ENCODE measurements at places on chromosomes 1 and 21.

DNA sequence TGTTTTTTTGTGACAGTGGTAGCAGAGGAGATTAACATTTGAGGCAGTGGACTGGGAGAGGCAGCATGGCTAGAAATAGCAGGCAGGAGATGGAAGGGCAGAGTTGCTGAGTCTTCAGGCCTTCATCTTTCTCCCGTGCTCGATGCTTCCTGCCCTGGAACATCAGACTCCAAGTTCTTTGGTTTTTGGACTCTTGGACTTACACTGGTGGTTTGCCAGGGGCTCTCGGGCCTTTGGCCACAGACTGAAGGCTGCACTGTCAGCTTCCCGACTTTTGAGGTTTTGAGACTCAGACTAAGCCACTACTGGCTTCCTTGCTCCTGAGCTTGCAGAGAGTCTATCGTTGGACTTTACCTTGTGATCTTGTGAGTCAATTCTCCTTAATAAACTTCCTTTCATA, 24.2 kb upstream of the LEFTY2 start:
- no peak for DNase-seq

- no peak for DNase-seq
Observed at GRCh38 chr21:45335151-45335760, 47.6 kb upstream of the POFUT2 start.

DNA sequence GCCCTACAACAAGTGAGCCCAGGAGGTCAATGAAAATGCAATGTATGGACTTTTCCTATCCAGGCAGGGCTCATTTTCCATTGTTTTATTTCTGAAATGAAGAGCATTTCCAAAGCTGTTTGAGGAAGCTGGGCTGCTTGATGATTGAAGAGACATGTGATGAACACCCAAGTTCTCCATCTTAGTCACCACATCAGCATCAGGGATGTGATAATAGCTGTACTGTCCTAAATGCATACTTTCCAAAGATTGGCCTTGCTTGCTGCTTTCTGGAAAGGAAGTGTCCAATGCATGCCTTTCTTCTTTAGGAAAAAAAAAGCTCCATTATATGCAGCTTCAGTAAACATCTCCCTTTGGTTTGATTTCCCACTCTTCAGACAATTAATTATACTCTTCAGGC, 425.9 kb upstream of the RUNX1 start:
- peak; percentile 71 for DNase-seq

GRCh38 chr1:228274452-228275178, 66.8 kb downstream of the OBSCN start:
- no peak for DNase-seq

GRCh38 chr1:196890668-196891067, 2.8 kb downstream of the CFHR4 start:
- DNase-seq, result no peak

GRCh38 chr1:242139442-242139841, 140.5 kb upstream of the MAP1LC3C start:
- DNase-seq, result no peak

GRCh38 chr1:66290761-66291530, 243.0 kb upstream of the SGIP1 start:
- DNase-seq, result no peak

- no peak for DNase-seq
Observed at GRCh38 chr1:77664939-77665516, 17.4 kb downstream of the ZZZ3 start.

- no peak for DNase-seq
Observed at GRCh38 chr1:47731730-47732129, 265.5 kb downstream of the TRABD2B start.

DNA sequence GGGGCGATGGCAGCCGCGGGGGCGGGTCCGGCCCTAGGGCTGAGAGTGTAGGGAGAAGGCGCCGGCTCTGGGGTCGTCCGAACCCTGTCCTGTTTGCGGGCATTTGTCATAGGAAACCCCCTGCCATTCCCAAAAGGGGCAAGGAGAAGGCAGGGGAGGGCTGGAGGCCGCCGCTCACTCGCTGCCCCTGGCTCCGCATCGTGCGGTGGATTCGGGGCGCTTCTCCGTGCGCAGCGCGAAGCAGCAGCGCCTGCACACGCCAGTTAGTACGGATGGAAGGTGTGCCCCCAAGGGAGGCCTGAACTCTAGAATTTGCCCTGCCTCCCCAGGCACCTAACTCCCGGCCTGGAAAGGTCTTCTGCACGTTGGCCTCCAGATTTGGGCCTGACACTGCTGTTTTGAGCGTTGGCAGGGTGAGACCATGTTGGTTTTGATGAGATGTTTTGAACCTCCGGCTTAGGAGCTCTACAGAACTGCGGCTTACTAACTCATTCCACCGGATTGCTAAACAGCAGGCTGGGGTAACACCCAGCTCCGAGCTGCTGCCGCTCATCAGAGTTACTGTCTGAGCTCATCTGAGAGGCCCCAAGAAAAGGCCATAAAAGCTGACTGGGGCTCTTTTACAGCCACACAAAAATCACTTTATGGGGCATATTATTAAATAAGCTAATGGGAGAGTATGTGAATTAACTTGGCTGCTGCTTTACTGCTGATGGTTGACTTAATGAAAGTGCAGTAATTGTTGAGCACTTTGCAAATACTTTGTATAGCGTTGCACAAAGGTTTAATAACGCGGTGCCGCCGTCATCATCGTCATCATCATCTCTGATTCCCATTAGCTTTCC, 987 bp downstream of the GPR137B start:
- DNase-seq, result peak; percentile 56

Data from fibroblast of skin of right quadriceps (primary cell).